ENCODE measurements at places on chromosomes 12 and 14.
A peak's percentile ranks its signal among the peaks of the same experiment; 100 is the strongest.

DNA sequence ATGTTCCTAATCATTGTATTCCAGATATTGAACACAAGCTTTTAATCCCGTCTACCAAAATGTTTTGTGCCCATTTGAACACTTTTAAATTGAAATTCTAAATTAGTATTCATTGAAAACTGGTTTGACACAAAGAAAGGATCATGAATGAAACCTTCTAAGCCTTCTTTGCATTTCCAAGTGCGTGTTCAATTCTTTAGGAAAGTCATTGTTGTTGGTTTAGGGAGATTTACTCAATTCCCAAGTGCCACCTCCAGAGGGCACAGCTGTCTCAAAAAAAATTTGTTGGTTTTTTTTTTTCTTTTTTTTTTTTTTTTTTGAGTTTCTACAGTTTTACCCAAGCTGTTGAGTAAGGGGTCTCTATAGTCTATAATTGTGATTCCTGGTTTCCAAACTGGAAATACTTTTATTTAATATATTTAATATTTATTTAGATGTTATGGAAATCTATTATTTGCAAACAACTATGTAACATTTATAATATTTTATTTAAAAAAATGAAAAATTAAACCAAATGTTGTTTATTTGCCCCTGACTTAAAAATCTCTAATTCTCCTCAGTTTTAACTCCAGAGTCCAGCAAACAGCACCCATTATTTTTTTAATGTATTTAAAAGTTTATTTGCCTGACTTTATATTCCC lies 79.9 kb downstream of the NEDD1 start:
- DNase-seq = peak; percentile 56

DNA sequence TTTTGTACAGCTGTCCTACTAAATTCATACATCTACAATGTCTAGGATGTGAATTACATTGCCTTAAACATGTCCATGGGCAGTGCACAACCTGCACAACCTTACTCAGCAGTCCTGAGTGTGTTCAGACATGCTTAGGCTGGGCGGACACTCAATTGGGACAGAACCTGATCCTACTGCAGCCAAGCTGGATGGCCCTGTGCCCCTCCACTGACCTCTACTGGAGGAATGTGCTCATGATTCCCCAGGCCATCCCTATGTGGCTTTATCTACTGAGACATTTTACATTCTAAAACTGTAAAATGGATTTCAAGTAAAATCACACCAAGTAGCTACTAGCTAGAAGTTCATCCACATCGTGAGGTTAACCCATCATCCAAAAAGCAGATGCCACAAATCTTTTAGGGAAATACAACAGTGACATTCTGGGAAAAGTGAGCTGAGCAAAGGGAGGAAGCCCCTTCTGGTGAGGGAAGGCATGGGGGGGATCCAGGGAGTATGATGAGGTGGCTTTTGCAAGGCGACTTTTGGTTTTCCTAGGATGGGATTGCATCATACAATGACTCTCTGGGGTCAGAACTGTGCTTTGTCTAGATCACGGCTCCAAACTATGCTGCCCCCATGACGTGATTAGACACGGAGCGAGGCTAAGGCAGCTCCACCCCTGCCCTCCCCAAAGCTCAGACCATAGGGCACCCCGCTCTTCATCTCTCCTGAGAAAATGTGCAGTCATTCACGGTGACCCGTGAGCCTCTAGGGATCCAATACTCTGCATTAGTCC lies 911.7 kb upstream of the TMEM132C start:
- DNase-seq = no peak

- DNase-seq = no peak
Observed at GRCh38 chr12:100279159-100279558, 12.2 kb downstream of the SCYL2 start.

GRCh38 chr12:82855872-82856271 lies 169.2 kb downstream of the TMTC2 start:
- DNase-seq = no peak

DNA sequence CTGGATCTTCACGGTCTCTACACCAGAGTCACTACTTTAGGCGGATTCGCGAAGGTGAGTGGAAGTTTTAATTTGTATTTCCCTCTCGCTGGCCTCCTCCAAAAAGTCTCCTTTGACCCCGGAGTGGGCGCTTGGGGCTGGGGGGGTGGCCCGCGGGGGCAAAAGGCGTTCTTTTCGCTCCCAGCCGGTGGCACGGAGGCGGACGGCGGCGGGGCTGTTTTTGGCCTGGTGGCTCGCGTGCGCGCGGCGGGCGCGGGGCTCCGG lies 510 bp downstream of the ARID2 start:
- DNase-seq = no peak

DNA sequence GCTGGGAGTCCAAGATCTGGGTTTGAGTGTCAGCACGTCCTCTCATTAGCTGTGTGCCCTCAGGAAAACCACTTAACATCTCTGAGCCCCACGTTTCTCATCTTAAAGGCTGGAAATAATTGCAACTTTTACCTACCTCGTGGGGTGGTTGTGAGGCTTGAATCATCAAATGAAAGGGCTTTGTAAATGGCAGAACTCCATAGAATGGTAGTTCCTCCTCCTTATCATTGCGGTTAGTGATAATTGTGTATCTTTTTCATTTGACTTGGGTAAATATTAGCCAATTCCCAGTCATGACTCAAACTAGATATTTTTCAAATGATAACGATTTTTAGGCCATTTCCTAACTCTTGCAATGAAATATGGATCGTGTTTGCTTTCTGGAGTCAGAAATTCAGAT lies 205.5 kb downstream of the CHST11 start:
- DNase-seq = no peak

DNA sequence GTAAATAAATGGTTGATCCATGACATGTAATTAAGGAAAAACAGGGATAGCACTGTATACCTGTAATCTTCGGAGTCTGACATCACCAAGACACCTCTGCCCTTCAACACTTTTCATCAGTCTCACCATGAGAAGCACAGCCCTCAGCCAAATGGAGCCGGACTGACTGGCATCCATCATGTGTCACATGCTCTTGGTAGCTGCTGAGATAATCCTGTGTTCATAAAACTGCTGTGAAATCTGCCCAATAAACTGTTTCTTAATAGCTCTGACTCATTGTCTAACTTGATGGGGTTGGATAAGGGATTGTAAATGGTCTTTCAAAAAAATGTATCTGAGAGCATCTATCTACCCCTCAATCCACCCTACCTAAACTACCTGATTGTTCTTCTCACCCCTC lies 33.6 kb downstream of the KCNH5 start:
- DNase-seq = no peak

- DNase-seq = no peak
Observed at GRCh38 chr12:78555802-78556201, 308.8 kb upstream of the SYT1 start.

- no peak for DNase-seq
Observed at GRCh38 chr12:16323638-16324037, 23.8 kb upstream of the MGST1 start.

Measured in hematopoietic multipotent progenitor cell treated with erythropoietin and hydrocortisone succinate and interleukin-3 and kit ligand, for 17 days (in vitro differentiated cells).